T-helper 2 cell treated with Interferon-gamma antibody and Interleukin-4, amounts not matched to agents 5 μg/mL and 100 μg/mL, for 36 hours (primary cell): ENCODE measurements at places on chromosomes 12 and 14.
A peak's percentile ranks its signal among the peaks of the same experiment; 100 is the strongest.

- H3K27ac ChIP-seq: peak overlapping the region; percentile 81
- peak overlapping the region; percentile 68 for H3K4me3 ChIP-seq
Measured at GRCh38 chr12:92208613-92209121, 63.0 kb upstream of the BTG1 start.

GRCh38 chr12:59382282-59383078 is 213.3 kb upstream of the SLC16A7 start:
- peaks cover 5% of the 10 kb centered on the region for H3K4me1 ChIP-seq
- no peak for DNase-seq
- H3K27me3 ChIP-seq: no peaks in the 10 kb centered on the region
- peaks cover 2% of the 10 kb centered on the region for H3K36me3 ChIP-seq

- H3K27me3 ChIP-seq: no peaks in the 10 kb centered on the region
- no peak overlapping the region for H3K27ac ChIP-seq
- no peaks in the 10 kb centered on the region for H3K36me3 ChIP-seq
- no peak overlapping the region for H3K4me3 ChIP-seq
- peaks cover 31% of the 10 kb centered on the region for H3K4me1 ChIP-seq
- no peak for DNase-seq
Measured at GRCh38 chr14:49982501-49982951, 89.6 kb downstream of the ARF6 start.

DNA sequence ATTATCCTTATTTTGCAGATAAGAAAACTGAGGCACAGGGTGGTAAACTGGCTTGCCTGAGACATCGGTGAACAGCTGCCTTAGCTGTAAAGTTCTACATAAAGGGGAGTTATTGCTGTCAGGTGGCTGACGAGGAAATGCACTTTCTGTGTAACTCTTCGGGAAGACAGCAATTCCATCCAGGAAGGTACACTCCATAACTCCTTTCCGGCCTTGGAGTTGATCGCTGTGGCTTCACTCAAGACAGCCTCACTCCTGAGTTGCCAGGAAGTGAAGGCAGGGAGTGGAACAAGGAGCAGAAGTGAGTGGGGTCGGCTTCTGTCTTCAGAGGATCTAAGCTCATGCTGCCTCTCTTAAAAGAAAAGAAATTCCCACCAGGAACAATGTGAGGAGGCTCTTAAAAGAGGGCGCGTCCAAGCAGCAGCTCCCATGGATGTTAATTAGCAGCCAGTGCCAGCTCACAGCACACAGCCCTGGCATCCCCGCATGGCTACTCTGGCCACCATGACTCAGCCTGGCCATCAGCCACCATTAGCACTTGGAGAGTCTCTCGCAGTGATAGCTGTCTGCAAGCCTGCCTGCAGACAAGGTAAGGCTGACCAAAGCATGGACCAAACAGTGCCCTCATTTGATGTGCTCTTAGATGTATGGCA is 60.3 kb downstream of the NUAK1 start:
- H3K4me3 ChIP-seq: no peak overlapping the region
- peaks cover 25% of the 10 kb centered on the region for H3K27me3 ChIP-seq
- H3K4me1 ChIP-seq: peaks cover 4% of the 10 kb centered on the region
- no peak overlapping the region for H3K27ac ChIP-seq
- H3K36me3 ChIP-seq: no peaks in the 10 kb centered on the region
- DNase-seq: no peak

DNA sequence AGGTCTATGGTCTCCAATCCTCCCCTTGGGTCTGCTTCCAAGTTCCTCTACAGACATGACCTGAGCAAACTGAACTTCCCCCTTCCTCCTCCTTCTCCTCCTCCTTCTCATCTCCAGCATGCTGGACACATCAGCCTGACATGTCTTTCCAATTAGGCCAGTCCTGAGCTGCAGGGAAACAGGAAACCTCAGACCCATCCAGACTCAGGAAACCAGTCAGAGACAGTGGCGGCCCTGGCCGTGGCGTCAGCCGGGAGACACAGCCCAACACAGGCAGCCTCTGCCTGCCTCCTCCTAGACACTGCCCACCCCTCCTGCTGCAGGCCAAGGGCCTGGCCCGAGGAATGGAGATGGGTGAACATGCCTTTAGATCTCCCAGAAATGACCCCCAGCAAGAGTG is 468.8 kb downstream of the BCL11B start:
- no peaks in the 10 kb centered on the region for H3K36me3 ChIP-seq
- no peak for DNase-seq
- no peak overlapping the region for H3K4me3 ChIP-seq
- H3K27ac ChIP-seq: no peak overlapping the region
- H3K4me1 ChIP-seq: no peaks in the 10 kb centered on the region
- H3K27me3 ChIP-seq: no peaks in the 10 kb centered on the region

DNA sequence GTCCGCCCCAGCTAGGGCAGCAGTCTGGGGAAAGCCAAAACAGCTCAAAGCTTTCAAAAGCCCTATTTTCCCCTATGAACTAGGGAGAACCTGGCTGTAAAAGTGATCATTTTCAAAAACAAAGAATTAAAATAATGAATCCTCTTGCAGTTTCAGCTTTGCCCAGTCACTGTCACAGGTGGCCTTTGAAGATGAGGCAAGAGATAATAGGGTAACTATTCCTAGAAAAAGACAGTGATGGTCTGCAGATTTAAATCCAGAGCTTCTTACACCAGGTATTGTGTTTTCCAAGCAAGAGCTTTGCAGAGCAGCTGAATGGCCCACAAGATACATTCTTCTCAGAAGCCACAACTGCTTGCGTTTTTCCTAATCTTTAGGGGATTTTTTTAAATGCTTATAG is 80.2 kb upstream of the NUDT4 start:
- H3K36me3 ChIP-seq: no peaks in the 10 kb centered on the region
- H3K27ac ChIP-seq: no peak overlapping the region
- H3K4me3 ChIP-seq: no peak overlapping the region
- DNase-seq: no peak
- peaks cover 4% of the 10 kb centered on the region for H3K4me1 ChIP-seq

DNA sequence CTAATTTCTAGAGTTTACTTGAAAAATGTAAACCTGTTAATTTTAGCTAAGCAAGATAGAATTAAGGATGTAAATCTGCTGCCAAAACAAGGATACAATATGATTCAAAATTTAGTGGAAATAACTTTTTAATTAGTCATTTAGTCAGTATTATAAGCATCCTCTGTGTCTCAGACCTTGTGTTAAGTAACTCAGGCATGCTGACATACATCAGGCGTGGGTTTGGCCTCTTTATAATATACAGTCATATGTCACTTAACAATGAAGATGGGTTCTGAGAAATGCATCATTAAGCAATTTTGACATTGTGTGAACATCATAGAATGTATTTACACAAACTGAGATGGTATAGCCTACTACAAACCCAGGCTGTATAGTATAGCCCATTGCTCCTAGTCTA is 386.9 kb downstream of the ZFP36L1 start:
- no peaks in the 10 kb centered on the region for H3K27me3 ChIP-seq
- peaks cover 10% of the 10 kb centered on the region for H3K4me1 ChIP-seq
- no peak overlapping the region for H3K4me3 ChIP-seq
- DNase-seq: no peak
- H3K27ac ChIP-seq: no peak overlapping the region

- DNase-seq: no peak
- H3K4me1 ChIP-seq: no peaks in the 10 kb centered on the region
- H3K4me3 ChIP-seq: no peak overlapping the region
- H3K27me3 ChIP-seq: no peaks in the 10 kb centered on the region
- no peak overlapping the region for H3K27ac ChIP-seq
Measured at GRCh38 chr12:29756741-29757390, 26.9 kb downstream of the TMTC1 start.

DNA sequence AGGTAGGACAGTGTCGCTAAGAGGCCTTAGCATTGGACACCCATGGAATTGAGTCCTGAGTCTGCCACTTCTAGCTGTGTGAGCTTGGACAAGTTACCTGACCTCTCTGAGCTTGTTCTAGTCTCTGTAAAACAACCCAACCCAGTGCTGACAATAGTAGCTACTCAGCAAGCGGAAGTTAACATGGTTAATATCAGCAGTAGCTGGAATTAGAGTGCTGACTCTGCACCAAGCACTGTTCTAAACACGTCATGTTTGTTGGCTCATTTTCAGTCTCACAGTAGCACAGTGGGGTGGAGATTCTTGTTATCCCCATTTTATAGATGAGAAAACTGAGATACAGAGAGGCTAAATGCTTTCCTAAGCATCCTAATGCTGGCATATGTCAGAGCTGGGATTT is 47.5 kb upstream of the RIN3 start:
- H3K36me3 ChIP-seq: no peaks in the 10 kb centered on the region
- H3K4me1 ChIP-seq: no peaks in the 10 kb centered on the region
- no peak overlapping the region for H3K27ac ChIP-seq

GRCh38 chr12:49882248-49882850 is 21.4 kb downstream of the FAIM2 start:
- H3K27ac ChIP-seq: no peak overlapping the region
- no peaks in the 10 kb centered on the region for H3K4me1 ChIP-seq
- H3K4me3 ChIP-seq: no peak overlapping the region
- H3K36me3 ChIP-seq: peaks cover 2% of the 10 kb centered on the region
- DNase-seq: no peak
- H3K27me3 ChIP-seq: peaks cover 7% of the 10 kb centered on the region

DNA sequence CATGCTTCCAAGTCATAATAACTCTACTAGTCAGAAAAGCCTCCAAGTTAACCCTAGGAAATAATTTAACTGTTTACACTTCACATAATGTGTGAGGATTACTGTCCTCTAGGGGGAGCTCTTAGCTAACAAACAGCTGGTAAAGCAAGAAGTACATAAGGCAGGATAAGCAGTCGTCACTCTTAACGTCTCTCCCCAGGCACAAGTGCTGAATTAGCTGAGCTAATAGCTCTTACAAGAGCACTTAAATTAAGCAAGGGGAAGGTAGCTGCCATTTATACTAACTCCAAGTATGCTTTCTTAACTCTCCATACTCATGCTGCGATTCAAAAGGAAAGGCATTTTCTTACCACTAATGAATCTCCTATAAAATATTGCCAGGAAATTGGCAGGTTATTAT is 79.3 kb upstream of the TSPAN11 start:
- peak; percentile 12 for DNase-seq
- H3K27me3 ChIP-seq: no peaks in the 10 kb centered on the region
- peaks cover 9% of the 10 kb centered on the region for H3K4me1 ChIP-seq
- no peak overlapping the region for H3K4me3 ChIP-seq
- H3K36me3 ChIP-seq: no peaks in the 10 kb centered on the region

DNA sequence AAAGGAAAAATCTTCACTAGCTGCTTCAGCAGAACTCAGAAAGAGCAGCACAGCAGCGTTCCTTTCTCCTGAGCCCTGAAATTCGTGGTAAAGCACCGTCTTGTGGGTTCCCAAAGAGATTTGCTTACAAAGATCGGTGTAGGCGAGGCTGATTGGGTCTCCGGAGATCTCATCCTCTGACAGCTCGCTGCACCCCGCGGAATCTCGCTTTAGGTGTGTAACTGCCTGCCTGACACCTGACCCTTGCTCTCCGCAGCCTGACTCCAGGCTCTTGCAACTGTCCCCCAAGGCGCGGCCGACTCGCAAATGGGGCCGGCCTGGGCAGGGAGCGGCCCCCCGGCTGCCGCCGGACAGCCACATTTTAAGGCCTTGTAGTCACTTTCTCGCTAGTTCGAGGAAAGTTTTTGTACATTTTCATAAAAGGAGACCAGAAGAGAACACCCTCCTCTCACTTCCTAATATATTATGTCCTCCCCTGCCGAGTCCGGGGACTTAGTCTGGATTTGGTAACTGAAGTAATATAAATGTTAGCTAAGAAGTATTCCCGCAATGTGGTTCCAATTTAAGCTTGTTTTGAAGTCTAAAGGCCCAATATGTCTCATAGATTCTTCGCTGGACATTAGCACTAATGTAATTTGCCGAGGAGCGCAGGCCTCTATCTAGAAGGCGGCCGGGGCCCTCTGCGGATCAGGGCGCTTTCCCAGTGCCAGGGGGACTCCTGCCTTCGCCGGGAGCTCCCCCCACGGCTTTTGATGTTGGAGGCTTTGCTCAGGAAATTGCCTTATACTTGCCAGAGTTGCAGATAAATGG is 177.3 kb upstream of the CDKN3 start:
- no peaks in the 10 kb centered on the region for H3K36me3 ChIP-seq
- H3K27ac ChIP-seq: no peak overlapping the region
- no peak overlapping the region for H3K4me3 ChIP-seq
- peaks cover 68% of the 10 kb centered on the region for H3K27me3 ChIP-seq
- H3K4me1 ChIP-seq: peaks cover 4% of the 10 kb centered on the region

GRCh38 chr12:106417926-106418910 is 60.7 kb downstream of the POLR3B start:
- H3K27me3 ChIP-seq: no peaks in the 10 kb centered on the region
- no peaks in the 10 kb centered on the region for H3K4me1 ChIP-seq
- no peak overlapping the region for H3K27ac ChIP-seq
- H3K4me3 ChIP-seq: no peak overlapping the region

- peaks cover 28% of the 10 kb centered on the region for H3K36me3 ChIP-seq
- DNase-seq: no peak
- H3K4me3 ChIP-seq: peak overlapping the region; percentile 82
- peaks cover 30% of the 10 kb centered on the region for H3K4me1 ChIP-seq
Measured at GRCh38 chr14:34872822-34873588, 2.2 kb downstream of the BAZ1A start.

DNA sequence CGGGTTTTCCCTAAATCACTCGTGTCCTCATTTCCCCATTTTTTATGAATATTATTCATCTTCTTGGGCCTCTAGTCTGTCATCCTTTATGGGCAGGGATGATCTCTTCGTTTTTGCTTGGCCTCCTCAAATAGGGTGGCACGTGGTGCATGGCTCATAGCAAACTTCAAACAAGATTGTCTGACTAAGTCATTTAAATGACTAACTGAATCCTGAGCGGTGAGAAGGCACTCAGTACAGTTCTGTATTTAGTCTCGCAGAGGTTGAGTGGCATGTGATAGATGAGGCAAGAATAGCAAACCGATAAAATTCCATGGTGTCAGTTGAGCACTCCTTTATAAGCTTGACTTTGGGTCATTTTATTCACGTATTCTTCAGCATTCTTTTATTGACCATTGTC is 5.7 kb upstream of the JDP2 start:
- peaks cover 29% of the 10 kb centered on the region for H3K4me1 ChIP-seq
- no peaks in the 10 kb centered on the region for H3K36me3 ChIP-seq
- peak; percentile 17 for DNase-seq

DNA sequence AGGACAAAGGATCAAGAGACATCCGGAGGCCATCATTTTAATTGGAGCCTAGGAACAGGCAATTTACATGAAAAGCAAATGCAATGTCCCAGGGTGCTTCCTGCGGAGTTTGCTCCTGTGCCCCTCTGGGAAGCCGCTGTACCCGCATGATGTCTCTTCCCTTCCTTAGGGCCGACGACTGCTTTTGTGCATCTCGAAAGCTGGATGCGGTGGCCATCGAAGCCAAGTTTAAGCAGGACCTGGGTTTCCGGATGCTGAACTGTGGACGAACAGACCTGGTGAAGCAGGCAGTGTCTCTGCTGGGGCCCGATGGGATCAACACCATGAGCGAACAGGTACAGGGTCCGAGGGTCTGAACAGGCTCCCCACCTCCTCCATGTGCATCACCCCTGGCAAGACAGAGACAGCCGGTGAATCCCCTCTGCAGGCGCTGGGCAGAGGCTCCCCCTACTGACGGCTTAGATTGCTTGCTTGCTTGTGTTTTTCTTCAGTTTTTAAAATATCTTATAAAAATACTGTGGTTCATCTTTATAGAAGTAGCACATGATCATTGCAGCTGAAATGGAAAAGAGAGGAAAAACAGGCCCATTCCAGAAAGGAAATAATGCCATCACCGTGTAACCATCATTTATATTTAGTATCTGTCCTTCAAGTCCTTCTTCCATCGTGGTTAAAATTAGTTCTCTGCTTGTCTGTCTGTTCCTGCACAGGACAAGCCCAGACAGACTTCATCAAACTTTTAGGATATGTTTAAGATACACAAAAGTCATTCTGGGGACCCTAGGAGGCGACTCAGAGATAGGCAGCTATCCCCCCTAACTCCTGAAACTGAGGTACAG is 75.4 kb upstream of the PWP1 start:
- H3K27ac ChIP-seq: no peak overlapping the region
- H3K27me3 ChIP-seq: no peaks in the 10 kb centered on the region
- H3K4me1 ChIP-seq: no peaks in the 10 kb centered on the region
- no peak for DNase-seq
- no peak overlapping the region for H3K4me3 ChIP-seq
- H3K36me3 ChIP-seq: peaks cover 3% of the 10 kb centered on the region
